ENCODE measurements at places on chromosomes 1 and 21. TPM values are rescaled to one million over a fixed set of nuclear protein-coding genes. Genes with fewer than 3 reads are reported as not detected.

DNA sequence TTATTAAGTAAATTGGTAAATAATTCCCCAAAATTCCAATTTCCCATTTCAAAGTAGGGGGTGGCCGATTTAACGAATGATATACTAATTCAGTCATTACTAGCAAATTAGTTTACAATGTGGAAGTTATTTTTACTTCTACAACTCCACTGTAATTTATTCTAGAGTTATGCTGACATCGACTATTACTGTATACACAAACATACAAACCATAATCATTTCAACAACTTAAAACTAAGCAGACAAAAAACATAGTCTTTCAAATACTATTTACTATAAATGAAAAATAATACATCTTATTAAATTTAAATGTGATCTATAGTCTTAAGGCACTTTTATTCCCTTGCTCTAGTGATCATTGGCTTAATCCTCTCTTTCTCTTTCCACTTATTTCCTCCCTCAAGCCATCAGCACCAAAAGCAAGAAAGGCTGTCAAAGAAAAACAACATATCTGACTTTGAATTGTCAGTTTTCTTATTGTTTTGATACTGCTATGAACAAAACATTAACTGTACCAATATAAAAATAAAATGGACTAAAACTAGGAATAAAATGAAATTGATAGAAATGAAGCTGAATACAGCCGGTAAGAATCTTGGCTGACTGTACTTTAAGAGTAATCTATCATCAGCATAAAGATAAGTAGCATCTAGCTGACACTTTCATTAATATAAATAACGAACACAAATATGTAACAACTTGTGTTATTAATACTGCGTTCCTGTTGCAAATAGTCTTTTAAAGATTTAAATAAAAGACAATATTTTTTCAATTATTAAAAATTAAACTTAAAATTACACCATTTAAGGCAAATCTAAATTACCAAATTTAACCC is 4.1 kb downstream of the CDC42BPA start:
- no peak for DNase-seq

DNA sequence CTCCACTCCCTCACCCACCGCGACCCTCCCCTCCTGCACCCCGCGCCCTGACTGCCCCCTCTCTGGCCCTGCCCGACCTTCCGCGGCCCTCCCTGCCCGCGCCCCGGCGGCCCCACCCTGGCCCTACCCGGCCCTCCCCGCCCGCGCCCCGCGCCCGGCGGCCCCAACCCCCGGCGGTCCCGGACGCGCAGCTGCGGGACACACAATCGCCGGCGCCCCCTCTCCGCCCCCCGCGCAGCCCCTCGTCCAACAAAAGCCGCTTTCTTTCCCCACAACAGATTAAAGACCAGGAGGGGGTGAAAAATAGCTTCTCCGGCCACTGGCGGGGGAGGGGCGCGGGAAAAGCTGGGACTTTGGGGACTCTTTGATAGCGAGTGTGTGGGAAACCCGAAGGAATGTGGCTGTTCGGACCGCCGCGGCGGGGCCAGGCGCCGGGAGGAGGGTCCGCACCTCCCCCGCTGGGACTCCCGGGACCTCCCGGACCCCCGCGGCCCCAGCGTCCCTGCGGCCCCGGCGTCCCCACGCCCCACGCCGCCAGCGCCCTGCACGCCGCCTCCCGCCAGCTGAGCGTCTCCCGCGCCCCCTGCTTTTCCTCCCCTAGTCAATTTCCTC is 8.8 kb upstream of the ID3 start:
- DNase-seq = peak; percentile 52

- DNase-seq = peak; percentile 67
Measured at GRCh38 chr1:182069028-182069466, 7.5 kb upstream of the ZNF648 start.

DNA sequence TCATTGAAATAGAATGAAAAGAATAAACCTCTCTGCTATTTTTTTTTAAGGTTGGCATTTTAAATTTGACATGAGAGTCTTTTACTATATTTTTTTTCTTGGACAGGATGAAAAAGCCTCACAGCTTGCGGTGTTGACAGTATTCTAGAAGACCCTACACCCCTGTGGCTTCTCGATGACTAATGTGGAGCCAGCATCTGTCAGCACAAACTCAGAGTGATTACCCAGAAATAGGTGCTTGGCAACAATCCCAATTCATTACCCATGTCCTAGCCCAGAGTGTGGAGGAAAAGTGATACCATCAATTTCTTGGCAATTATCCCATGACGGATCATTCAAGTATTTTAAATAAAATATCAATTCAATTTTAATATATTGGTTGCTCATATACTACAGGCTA is 186.8 kb upstream of the MAP1LC3C start:
- no peak for DNase-seq

SLC9C2 gene
- not detected for total RNA-seq

DNA sequence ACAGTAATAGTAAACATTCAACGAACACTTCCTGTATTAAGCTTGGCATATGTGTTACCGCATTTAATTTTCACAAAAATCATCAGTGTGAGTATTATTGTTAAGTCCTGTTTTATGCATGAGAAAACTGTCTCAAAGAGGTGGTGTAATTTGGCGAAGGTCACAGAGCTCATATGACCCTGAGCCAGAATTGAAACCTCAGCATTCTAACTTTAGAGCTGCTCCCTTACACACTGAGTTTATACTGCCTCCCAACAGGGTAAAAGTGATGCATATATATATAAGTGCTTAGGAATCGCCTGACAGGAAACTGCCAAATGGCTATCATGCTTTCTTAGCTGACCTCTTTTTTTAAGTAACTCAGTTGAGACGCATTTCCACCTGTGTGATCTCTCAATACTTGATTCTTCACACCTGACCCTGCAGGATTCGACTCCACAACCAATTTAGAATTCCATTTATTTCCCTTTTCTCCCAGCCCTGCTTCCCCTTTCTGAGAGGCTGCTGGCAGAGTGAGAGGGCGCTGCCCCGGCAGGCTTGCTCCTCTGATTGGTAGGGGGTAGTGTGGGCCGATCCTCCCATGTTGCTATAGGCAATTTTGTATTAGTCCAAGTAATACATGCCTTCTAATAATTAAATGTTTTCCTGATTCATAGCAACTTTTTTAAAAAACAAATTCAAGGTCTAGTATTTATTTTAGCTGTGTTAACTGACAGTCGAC is 40.5 kb downstream of the ZBTB40 start:
- DNase-seq = no peak

- no peak for DNase-seq
Measured at GRCh38 chr1:206886831-206887230, 10.4 kb upstream of the IL24 start.

GRCh38 chr1:58827298-58827697 is 43.5 kb upstream of the JUN start:
- DNase-seq = no peak

DNA sequence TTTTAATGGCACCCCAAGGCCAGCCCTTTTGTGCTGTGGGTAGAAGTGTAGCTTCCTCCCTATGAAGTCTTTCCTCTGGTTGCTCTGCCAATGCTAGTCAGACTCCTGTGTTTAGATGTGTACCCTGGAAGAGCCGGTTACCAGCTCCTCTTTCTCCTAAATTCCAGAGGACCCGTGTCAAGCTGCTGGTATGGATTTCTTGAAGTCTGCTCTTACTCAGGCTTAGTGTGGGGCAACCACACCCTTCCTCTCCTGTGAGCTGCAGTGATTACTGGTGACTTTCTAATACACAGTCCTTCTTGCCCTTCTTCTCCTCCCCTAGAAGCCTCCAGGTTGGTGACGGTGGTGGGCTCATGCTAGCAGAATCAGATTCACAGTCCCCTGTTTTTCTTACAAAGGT is 74.1 kb upstream of the AKT3 start:
- DNase-seq = no peak

RAB25 gene
- total RNA-seq = not detected

GRCh38 chr1:208722592-208722991 is 478.4 kb upstream of the PLXNA2 start:
- DNase-seq = no peak

PLPPR5 gene
- total RNA-seq = not detected

GRCh38 chr1:228940926-228941325 is 205.6 kb downstream of the RHOU start:
- DNase-seq = no peak

GRCh38 chr1:5974631-5975030 is 17.6 kb downstream of the NPHP4 start:
- no peak for DNase-seq

DENND2C gene
- total RNA-seq = 2.6 TPM

GRCh38 chr1:246043556-246043955 is 463.5 kb downstream of the SMYD3 start:
- DNase-seq = no peak

TRIM46 gene
- 0.08 TPM for total RNA-seq

- no peak for DNase-seq
Measured at GRCh38 chr21:32772281-32773047, 909 bp upstream of the PAXBP1 start.

- no peak for DNase-seq
Measured at GRCh38 chr21:29610779-29611360, 312.1 kb downstream of the BACH1 start.

ST6GALNAC3 gene
- total RNA-seq = 4.5 TPM

RAVER2 gene
- total RNA-seq = 30.1 TPM

GCSAML gene
- 0.24 TPM for total RNA-seq
